ENCODE measurements at places on chromosomes 6 and 20.

- peak; percentile 92 for DNase-seq
Measured at GRCh38 chr6:28747631-28748157, 176.1 kb downstream of the TRIM27 start.

GRCh38 chr6:15342114-15342513, 96.2 kb downstream of the JARID2 start:
- no peak for DNase-seq

GRCh38 chr6:12545619-12546409, 170.8 kb upstream of the PHACTR1 start:
- peak; percentile 48 for DNase-seq

DNA sequence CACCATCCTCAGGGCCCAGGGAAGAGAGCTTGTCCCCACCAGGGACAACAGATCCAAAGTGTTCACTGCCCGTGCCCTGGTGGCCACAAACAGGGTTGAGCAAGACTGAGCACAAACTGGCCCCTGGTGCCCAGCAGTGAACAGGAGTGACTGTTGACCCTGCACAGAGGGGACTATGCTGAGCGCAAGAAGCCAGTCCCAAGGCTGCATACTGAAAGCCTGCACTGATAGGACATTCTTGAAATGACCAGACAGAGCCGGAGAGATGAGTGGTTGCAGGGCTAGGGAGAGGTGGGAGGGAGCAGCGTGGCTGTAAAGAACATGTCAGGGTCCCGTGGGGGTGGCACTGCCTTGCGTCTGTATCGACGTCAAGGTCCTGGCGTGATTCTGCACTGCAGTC, 2.9 kb upstream of the FNDC11 start:
- no peak for DNase-seq

DNA sequence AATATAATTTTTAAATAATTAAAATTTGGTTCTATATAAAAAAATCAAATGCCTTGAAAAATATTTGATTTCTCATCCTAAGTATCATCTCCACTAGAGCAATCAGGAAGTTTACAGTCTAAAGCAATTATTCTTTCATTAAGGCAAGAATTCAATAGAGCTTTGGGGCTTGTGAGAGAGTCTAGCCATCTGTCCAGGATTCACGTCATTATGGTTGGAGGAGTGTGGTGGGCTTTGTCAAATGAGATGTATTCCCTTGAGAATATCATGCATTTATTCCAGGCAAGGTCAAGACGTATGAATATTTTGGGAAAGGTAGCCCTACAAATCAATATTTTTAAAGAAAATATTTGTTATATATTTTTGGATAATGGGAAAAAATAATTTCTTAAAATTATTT, 132.4 kb downstream of the ELOVL4 start:
- DNase-seq: no peak

DNA sequence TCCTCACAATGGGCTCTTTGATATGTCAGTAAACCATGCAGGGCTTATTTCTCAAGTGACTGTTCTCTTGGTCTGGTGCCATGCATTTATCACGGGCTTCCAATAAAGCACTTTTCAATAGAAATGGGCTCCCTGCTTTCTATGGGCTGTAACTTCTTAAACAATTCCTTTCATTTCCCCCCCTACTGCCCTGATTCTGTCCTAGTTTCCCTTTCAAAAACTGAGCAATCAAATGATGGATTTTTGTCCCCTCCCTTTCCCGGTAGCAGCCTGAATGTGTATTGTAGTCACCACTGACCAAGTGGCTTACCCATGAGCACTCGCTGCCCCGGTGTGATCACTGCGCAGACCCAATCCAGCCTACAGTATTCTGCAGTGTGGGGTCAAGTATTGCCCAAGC, 13.9 kb downstream of the RPS10 start:
- no peak for DNase-seq

GRCh38 chr6:112651239-112651638, 304.1 kb downstream of the RFPL4B start:
- no peak for DNase-seq

Measured in A549 (cell line).